Stimulated activated CD8-positive, alpha-beta memory T cell treated with anti-CD3 and anti-CD28 coated beads, Interleukin-15, amount 100 ng/mL, for 1 hour (primary cell): ENCODE measurements at places on chromosomes 2 and 18.

DNA sequence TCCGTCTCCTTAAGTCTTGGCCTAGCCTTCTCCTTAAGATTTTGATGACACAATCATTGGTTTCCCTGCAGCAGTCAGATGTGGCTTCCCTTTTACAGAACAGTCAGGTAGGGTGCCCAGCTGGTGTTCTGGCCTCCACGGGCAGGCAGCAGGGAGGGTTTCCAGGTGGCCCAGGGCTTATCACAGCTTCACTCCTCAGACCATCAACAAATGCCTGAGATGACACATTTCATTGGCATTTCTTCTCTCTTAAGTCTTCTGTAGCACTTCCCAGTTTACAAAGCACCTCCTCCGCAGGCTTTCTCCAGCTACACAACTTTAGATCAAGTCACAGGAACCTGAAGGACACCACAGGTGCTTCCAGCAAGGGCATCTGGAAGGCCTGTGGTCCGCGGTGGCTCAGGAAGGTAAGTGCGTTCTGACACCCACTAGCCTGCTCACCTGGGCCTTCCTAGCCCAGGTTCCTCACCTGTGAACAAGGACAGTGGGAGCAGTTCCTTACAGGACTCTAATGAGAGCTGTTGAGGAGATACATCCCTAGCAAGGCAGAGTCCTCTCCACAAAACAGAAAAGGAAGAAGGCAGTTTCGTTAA lies 37.6 kb downstream of the PTPN18 start:
- DNase-seq = no peak

DNA sequence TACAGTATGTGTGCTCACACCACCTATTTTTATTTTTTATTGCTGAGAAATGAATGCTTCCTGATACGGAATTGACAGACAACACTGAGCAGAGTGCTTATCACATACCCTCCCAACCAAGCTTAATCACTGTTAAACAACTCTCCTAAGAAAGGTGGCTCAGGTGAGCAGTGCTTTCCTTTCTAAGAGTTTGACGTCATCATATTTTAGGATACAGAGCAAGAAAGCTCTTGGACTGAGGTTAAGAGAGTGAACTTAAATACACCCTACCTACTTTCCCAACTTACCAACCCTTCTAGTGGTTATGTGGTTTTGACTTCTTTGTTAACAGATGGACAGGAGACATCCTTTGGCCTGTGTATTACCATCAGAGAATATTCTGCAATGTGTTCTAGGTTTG lies 101.2 kb downstream of the NRXN1 start:
- no peak for DNase-seq

DNA sequence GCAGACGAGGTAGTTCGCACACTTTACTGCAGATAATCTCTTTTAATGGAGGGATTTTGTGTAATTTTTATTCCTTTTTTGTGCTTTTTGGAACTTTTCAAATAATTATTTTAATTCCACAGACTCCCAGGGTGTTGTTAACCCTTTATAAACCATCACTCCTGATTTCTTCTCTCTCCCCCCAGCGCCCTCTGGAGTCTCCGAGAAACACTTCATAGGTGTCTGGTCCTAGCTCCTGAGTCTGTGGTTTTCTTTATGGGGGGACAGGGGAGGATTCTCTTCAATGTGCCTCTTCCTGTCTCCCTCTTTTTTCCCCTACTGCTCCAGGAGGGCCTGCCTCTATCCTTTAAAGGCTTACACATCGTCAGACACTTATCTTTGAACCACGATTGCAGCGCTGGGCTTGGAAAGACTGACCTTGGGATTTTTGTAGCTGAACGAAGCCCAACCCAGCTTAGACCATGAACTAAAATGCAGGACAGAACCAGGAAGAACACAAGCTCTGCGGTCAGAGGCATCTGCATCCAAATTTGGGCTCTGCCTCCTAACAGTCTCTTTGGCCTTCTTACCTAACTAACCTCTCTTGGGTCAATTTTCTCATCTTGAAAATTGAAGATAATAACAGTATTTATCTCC lies 7.1 kb upstream of the PKDCC start:
- DNase-seq = no peak

DNA sequence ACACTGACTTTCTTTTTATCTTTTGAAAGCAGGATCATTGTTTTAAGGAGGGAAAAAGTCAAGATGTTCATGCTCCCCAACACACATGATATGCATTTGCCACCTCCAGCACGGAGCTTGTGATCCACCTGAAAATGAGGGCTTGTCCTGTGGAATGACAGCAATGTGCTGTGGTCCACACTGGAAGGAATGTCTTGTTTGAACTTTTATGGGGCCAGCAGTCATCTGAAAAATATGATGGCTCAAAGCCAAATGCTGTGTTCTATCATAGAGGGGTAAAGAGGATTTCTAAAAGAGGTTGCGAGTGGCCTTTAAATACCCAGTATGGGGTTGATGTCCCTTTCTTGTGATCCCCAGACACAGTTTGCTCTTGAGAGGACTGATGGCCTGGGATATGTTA lies 226.5 kb upstream of the SPRED2 start:
- no peak for DNase-seq

DNA sequence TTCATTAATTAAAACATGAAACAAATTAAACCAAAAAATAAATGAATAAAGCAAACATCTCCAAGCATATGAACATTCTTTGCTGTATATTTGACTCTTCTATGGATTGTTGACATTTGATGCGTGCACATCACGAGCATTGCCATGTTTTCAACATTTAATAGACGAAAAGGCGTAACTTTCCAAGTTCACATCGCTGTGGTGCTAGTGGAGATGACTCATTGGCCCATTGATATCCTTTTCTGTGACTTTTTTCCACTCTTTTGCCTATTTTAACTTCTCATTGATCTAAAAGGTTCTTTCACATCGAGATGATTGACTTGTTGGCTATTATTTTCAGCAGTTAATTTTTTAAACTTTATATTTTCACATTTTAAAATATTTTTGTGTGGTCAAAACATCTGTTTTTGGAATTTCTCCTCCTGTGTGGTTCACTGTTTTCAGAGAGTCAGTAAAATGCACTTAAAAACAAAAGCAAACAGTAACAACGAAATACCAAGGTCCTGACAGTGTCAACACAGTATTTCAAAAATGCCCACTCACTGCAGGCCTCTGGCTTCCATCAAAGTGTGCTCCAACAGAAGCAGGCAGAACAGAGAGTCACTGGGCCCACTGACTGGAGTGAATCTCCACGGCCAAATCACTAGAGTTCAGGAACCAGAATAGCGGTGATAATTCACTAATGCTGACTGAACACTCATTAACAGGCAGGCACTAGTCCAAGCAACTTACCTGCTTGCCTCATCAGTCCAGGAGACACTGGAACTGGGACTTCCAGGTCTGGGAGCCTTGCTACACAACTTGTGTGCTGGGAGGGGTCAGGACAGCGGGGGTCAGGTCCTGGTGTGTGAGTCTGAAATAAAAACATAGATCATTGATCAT lies 372.2 kb upstream of the SMIM21 start:
- DNase-seq = no peak

DNA sequence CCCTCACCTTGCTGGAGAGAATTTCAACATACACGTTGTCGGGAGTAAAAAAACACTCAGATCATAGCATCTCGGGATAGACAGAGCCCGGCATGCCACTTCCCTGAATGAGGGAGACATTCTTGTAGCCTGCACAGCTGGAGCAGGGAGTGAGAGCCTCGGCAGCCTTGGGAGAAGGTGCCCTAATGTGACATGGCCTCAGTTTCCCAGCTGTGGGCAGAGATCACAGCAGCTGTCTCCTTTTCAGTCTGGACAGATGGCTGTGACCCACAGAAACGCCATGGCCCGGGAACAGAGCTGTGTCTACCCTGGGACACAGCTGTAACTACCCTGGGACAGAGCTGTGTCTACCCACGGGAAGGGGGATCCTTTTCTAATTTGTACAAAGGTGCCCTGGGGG lies 55.9 kb downstream of the HS1BP3 start:
- DNase-seq = no peak

- no peak for DNase-seq
These were observed 27.1 kb downstream of the ASB1 start for GRCh38 chr2:238453842-238454241.

GRCh38 chr2:241739651-241740050 lies 5.2 kb downstream of the D2HGDH start:
- no peak for DNase-seq

- no peak for DNase-seq
These were observed 1219.8 kb upstream of the ZEB2 start for GRCh38 chr2:145739681-145740080.

- DNase-seq = no peak
These were observed 8.2 kb downstream of the MALL start for GRCh38 chr2:110107092-110108079.

- no peak for DNase-seq
These were observed 20.1 kb upstream of the FN1 start for GRCh38 chr2:215455958-215456357.
